ENCODE measurements at places on chromosomes 11 and 22.
A peak's percentile ranks its signal among the peaks of the same experiment; 100 is the strongest.

DNA sequence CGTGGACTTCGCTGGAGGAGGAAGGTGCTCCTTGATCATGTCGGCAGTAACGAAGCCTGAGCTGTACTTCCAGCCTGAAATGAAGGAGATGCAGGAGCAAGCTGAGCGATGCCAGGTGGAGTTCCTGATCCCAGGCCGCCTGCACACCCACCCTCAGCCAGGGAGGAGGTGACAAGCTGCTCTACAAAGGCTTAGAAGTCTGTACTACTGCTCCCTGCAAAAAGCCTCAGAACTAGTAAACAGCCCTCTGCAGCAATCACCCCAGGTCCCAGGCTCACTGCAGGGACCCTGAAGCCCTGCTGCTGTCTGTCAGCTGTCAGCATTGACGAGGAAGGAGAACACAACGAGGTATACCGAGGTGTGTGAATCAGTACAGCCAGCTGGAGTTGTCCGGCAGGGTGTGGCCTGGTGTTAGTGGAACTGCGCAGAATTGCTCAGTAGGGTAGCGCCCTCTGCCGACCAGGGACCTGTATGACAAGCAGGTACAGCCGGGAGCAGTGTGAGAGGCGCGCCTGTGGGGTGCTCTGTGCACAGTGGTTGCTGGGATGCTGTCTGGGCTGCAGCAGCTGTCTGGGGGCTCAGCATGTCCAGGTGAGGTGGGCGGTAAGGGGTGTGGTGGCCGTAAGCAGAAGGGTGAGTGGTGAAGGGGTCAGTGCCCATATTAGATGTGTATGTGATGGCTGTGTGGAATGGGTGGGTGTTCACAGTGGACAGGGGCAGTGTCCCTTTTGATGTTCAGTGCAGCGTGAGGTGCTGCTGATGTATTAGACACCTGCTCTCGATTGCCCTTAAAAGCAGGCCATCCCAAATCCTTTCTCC, 7.6 kb downstream of the CYB5R2 start:
- DNase-seq: peak; percentile 49

DNA sequence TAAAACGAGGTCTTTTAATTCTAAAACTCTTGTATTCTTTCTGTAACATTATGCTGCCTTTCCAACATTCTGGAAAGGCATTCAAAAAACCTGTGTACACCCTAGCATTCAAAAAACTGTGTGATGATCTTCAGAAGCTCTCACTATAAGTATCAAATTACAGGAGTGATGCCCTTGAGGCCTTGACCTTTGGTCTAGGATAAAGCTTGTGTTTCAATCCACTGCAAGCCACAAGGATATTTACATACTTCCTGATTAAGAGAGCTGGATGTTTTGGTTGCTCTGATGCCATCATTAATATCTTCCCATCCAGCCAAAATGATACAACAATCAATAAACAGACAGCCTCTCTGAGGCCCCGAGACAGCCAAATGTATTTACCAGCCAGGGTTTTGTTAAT, 11.9 kb downstream of the CLPB start:
- no peak for DNase-seq

GRCh38 chr22:46864314-46865051, 102.0 kb downstream of the TBC1D22A start:
- no peak for DNase-seq

GRCh38 chr11:113073290-113073953, 112.2 kb downstream of the NCAM1 start:
- no peak for DNase-seq

- DNase-seq: no peak
Measured at GRCh38 chr11:4138497-4138896, 43.9 kb downstream of the RRM1 start.

GRCh38 chr22:49210606-49211005, 617.1 kb downstream of the BRD1 start:
- DNase-seq: no peak

DNA sequence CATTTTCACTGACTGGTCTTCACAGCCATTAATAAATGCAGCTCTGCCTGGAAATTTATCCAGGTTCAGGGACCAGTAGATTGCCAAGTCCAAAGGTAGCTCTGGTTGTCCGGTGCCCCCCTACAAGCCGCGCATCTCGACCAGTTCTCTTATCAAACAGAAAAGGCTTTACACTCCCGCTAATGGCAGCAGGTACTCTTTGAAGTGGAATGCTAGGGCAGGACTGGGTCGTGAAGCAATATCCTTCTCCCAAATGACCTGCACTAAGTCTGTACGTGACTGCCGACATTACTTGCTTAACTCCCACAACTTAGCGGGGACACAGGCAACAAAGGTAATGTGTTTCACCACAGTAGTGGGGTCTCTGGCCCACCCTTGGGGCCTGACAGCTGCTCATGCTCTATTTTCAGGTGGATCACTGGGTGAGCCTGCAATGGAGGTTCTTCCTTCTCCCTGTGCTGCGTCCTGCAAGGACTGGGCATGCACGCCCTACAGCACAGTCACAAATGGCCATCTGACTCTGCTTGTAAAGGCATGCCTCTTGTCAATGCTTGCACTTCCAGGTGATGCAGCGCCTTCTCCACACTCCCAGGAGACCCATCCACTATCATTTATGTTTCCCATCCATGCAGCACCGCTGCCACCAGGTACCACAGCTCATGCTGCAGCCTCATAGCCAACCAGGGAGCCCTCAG, 96.1 kb upstream of the CTSC start:
- DNase-seq: no peak

DNA sequence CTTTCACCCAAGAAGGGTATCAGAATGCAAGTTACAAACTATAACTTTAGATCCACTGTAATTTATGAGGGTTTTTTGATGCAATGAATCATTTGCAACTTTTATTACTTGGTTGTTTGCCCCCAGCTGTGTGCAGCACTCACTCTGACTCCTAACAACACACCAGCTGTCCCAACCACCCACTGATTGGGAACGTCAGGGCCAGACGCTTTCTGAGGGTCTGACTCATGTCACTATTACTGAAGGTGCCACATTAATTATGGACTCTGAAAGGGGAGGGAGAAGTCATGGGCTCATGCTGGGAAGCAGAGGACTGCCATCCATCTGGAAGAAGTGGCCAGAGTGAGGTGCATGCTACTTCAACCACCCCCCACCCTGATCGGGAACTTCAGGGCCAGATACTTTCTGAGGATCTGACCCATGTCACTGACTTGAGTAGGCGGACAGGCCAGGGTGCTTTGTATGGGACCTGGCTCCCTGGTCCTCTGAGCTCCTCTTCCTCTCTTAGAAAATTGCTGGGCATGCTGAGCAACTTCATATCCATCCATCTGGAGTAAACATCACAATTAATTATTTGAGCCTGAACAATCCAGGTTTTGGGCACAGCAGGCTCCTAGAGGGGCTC, 44.9 kb upstream of the DRD2 start:
- no peak for DNase-seq

DNA sequence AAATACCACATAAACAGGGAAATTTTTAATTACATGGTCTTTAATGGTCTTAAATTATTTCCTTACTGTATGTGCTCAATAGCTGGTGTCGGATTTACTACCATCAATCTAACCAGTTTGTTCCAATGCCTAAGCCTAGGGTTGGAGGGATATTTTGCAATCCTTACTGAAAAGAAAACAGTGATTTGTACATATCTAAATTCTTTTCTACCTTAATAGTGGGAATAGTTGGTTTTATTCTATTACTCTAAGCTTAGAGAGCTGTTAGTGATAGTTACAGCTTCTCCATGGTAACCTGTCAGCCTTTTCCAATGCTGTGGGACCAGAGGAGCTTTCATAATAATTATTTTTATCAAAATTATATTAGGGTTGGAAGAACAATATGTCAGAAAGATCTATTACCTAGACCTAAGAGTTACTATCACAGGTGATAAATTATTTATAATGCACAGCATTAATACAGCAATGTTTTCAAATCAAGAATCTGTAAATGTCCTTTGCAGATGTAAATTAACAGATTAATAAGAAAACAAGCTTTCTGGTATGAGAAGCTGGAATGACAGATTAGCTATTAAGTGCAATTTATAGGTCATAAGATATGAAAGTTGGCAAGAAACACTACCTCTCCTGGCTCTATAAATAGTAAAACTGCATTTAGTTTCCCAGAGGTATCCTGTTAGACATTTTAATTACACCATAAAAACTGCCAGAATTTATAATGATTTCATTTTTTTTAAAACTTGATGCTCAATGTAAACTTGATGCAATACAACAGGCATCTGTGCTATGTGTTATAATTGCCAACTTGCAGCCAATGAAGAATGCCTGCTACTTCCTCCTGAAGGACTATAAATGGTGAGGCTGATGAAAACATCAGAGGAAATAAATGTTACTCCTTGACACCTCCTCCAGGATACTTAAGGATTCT, 262.0 kb upstream of the PITPNB start:
- no peak for DNase-seq

GRCh38 chr11:61113201-61113600, 10.9 kb downstream of the CD5 start:
- no peak for DNase-seq

DNA sequence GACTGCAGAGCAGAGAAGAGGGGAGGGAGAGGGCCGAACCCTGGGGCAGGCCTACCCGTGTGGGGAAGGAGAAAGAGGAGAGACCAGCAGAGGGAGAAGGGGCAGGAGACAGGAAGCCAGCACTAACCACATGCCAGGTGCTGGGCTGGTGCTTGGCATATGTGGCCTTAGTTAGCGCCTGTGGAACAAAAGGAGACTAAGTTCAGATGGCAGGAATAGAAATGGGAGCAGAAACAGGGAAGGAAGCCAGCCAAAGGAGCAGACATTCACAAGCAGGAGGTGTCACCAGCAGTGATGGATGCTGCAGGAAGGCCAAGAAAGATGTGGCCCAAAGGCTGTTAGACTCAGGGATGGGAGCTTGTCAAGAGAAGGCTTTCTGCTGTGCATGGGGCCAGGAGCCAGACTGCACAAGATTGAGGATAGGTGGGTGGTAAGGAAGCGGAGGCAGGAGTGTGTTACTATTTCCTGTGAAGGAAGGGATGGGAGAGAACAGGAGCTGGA, 26.7 kb downstream of the TREH start:
- DNase-seq: no peak

DNA sequence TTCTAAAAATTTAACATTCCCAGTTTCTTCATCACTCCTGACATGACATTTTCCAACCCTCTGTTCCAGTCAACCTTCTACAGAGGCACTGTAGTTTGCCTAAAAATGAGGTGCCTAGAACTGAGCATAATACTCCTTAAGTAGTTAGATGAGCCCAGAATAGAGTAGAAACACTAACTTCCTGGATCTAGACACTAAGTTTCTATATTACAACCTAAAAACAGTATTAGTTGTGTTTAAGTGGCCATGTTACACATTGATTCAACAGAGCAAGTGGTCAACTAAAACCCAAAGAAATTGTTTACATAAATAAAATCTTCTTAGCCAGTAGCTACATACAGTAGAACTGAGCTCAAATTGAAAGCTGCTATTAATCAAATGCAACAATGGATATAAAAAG, 1.3 kb downstream of the HPS5 start:
- DNase-seq: no peak

GRCh38 chr11:63603180-63603518, 11.1 kb downstream of the PLAAT3 start:
- DNase-seq: no peak

DNA sequence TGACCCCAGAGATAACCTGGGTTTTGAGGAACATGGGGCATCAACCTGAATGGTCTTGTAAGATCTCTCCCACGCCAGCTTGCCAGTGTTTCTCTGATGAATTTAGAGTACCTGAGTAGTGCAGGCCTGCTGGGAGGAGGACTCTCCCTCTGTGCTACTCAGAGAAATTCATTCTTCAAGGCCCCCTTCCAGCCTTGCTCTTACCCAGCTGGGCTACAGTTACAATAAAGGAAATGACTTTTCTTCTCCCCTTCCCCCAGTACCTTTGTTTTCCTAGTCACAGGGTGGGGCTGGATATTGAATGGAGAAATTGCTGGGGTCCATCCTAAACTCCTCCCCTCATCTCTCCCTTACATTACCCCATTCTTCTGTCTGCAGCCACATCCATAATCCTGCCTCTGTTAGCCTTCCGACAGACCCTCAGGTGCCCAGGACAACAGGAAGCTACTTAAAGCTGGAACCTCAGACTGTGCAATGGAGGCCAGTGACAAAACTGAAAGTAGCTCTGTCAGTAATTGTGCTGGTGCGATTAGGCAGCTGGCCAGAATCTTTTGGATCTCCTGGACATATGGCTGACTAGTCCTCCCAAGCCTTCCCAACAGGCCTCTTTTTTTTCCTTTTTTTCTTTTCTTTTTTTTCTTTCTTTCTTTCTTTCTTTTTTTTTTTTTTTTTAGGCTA, 17.4 kb downstream of the LIMK2 start:
- DNase-seq: no peak

- DNase-seq: no peak
Measured at GRCh38 chr11:97033178-97033577, 643.4 kb downstream of the JRKL start.

DNA sequence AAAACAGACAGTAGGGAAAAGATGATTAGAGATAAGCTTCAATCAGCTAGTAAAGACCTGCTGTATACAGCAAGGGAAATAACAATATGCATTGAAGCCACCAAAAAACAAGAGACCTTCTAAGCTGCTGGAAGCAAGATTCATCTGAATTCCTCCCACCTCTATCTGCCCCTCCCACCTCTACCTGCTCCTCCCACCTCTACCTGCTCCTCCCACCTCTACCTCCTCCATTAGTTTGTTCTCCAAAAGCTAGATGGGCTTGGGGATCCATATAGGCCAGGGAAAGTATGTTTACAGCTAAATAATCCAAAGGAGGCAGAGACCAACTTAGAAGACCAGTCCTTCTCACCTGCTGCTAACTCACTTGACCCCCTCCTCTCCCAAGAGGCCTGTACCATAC, 33.2 kb downstream of the PAK1 start:
- no peak for DNase-seq

DNA sequence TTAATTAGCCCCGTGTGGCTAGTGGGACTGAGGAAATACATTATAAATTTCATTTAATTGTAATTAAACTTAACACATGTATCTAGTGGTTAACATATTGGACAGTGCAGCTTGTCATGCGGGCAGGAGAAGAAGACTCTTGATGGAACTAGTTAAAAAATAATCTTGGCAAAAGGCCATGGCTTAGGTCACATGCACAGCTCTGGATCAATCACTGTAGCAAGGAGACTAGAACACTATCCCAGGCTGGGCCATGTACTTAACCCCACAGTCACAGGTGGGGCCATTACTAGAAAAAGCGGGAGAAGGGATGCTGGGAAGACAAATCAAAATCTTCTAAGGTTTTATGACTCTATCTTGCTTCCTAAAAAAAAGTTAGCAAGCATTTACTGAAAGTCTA, 8.7 kb upstream of the HEPACAM start:
- DNase-seq: no peak

- DNase-seq: peak; percentile 53
Measured at GRCh38 chr22:46036558-46037408, 59.8 kb upstream of the WNT7B start.

DNA sequence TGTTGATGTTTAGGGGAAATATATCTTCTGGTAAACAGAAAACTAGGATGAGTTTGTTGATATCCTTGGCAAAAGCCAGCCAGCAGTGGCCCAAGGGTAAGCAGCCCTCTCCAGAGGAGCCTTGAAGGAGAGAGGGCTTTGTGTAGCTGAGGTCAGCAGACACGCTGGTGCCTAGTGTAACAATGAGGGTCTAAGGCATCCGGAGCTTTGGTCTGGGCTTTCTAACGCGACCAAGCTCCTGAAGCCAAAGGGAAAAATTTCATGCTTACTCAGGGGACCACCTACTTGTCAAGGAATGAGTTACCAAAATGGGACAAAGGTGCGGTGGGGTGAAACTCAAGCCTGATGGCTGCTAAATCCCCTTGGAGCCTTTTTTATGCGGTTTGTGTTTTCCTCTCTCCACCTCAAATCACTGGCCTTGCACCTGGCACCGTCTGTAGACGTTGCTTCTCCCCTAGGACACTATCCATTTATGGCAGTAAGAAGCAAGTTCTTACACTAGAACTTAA, 134.9 kb downstream of the DBX1 start:
- no peak for DNase-seq
